AG09309 (cell line): ENCODE measurements at places on chromosomes 7 and 10.

GRCh38 chr10:4183761-4184261 is 398.8 kb upstream of the KLF6 start:
- no peak for DNase-seq

GRCh38 chr10:88617772-88618300 is 31.3 kb downstream of the LIPJ start:
- no peak for DNase-seq

DNA sequence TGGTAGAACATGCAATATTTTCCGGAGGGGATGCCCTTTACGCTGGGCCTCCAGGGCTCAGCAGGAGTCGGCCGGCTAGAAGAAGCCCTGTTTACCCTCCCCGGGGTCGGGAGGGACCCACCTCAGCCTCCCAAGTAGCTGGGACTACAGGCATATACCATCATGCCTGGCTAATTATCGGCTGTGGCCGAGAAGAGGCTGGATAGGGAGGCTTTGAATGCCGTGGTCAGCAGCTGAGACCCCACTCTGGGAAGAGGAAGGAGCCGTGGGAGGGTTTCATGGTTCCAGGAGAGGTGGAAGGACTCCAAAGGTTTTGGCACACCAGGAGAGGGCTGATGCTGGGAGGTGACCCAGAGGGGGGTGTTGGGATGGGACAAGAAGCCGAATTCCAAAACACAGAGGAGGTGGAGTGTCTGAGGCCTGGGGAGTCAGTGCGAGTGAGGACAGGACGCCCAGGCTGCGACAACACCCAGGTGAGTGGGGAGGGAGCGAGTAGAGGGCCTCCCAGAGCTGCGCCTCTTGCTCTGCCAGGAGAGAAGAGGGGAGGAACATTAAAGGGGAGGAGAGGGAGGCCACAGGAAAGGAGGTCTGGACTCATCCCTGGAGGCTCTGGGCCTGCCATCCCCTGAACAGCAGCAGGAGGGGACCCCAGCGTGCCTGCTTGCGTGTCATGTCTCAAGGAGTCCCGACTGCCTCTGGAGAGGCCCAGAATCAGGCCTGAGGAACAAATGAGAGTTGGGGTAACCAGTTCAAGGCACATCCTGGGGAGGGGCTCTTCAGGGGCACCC is 19.6 kb downstream of the GRID2IP start:
- DNase-seq: no peak

- DNase-seq: no peak
Measured at GRCh38 chr7:105677817-105678573, 96.7 kb upstream of the EFCAB10 start.

- DNase-seq: no peak
Measured at GRCh38 chr7:143321734-143322133, 5.8 kb downstream of the CLCN1 start.

DNA sequence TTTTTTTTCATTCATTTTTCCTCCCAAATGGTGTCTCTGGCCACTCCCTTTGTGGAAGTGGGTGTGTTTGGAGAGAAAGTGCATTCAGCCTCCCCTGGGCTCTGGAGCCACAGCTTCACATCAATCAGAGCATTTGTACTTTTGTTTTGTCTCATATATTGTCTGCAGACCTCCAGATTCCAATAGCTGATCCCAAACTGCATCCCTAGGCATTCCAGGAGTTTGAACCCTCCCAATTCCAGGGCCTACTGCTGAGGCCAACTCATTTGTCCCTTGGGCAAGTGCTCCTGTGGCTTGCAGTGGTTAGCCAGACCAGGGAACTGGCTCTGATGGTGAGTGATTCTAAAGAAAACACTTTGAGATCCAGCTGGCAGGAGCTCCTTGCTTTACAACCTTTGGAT is 163.3 kb downstream of the IPMK start:
- DNase-seq: no peak

- no peak for DNase-seq
Measured at GRCh38 chr10:55174419-55174818, 373.4 kb upstream of the PCDH15 start.
